Stimulated activated CD4-positive, alpha-beta T cell treated with anti-CD3 and anti-CD28 coated beads, Interleukin-15, amount 100 ng/mL, for 48 hours (primary cell): ENCODE measurements at places on chromosomes 11 and 22.

GRCh38 chr11:44627911-44628729 is 62.7 kb downstream of the CD82 start:
- no peak for DNase-seq

DNA sequence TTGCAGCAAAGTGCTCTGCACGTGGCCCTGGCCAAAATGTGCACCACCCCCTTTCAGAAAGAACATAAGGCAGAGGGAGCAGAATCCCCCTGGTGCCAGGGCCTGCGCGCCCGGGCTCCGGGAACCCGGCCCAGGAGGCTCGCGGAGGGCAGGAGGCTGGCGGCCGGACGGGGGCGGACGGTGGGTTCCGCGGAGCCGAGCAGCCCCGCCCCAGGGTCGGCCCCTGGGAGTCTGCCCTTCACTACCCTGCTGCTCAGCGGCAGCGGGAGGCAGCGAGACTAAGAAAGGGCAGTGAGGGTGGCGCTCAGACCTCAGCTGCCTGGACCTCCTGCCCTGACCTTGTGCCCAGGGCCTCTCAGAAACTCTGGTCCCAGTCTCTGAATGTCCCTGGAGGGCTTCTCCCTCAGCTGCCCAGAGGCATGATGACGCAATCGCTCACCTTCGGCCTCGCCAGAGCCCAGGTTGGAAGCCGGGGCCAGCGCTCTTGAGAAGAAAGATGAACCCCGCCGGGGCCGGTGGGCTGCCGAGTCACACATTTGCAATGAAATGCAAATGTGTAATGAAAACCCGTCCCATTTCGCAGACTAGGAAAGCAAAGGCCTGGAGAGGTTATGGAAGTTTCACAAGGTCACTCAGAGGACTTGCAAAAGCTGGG is 1.1 kb upstream of the CLMP start:
- no peak for DNase-seq

DNA sequence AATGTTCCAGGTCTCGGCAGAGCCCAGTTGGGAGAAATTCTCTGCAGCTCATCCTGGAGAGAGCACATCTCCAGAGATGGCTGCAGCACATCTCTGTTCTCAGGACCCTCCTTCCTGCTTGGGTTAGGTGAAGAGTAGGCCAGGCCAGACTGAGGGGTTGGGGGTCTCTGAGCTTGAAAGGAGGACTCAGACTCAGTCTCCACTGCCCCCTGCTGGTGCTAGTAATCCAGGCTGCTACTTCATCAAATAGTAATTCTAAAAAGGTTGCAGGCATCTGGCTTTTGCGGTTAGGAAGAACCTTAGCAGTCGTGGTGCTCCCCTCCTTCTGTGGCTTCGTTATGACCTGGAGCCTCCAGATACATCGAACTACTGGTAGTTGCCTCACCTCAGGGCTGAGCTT is 9.7 kb downstream of the TUB start:
- DNase-seq: peak; percentile 12

GRCh38 chr11:115249061-115249578 is 255.1 kb downstream of the CADM1 start:
- DNase-seq: no peak

DNA sequence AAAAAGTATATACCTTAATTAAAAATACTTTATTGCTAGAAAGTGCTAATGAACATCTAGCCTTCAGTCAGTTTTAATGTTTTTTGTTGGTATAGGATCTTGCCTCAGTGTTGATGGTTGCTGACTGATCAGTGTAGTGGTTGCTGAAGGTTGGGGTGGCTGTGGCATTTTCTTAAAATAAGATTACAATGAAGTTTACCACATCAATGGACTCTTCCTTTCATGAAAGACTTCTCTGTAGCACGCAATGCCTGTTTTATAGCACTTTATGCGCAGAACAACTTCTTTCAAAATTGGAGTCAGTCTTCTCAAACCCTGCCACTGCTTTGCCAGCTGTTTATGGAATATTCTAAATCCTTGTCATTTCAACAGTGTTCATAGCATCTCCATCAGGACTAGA is 50.6 kb downstream of the LDLRAD3 start:
- DNase-seq: no peak

DNA sequence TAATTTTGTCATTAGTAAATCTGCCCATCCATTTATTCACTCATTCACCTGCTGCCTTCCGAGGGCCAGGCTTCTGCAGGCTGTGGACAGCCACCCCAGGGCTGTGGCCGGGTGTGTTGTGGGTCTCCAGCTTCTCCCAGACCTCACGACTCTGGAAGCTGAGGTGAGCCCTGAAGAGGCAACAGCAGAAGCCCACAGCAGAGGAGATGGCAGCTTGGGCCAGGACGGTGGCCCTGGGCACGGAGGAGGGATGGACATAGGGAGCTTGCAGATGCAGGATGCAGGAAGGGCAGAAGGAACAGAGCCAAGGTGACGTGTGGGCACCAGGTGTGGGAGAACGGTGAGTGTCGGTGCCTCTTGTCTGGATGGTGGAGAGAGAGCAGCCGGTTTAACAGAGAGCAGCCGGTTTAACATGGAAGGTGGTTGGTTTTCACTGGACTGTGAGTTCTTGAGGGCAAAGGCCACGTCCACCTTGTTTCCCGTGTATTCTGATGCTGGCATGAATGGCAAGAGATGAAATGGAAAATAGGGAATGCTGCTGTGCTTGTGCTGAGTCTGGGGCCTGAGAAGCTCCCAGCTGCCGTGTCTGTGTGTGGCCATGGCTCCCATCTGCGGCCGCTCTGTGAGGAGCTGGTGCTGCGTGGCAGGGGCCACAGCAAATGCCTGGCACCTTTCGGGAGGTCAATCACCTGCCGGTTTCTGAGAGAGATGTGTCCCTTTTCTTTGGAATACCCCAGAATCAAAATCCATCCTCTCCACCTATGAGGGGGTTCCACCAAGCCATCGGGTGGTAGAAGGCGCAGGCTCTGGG is 669.9 kb downstream of the BRD1 start:
- DNase-seq: no peak
